Memory B cell (primary cell): ENCODE measurements at places on chromosomes 5 and 9.

GRCh38 chr5:37966291-37966690, 126.5 kb upstream of the GDNF start:
- DNase-seq, result no peak

GRCh38 chr5:5883146-5883545, 460.7 kb downstream of the ICE1 start:
- DNase-seq, result no peak

- no peak for DNase-seq
Measured at GRCh38 chr5:39717176-39717897, 292.6 kb upstream of the DAB2 start.

DNA sequence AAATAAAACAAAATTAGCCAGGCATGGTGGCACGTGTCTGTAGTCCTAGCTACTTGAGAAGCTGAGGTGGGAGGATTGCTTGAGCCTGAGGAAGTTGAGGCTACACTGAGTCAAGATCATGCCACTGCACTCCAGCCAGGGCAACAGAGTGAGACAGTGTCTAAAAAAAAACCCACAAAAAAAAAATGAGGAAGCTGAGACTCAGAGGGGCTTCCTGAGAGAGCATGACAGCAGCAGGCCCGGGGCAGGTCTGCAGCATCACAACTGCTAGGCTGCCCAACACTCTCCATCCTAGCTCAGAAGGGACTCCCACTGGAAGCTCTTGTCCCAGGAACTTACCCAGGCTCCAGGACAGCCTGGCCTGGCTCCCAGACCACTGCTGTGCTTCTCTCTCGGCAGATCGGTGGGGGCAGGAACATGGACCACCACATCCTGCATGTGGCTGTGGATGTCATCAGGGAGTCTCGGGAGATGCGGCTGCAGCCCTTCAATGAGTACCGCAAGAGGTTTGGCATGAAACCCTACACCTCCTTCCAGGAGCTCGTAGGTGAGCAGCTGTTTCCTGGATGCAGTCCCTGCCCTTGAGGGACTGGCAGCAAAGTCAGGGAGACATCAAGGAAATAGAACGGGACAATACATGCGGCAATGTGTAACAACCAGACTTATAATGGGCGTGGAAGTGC, 19.1 kb downstream of the PTGS1 start:
- DNase-seq, result peak; percentile 38
